ENCODE measurements at places on chromosomes 3 and 15.

DNA sequence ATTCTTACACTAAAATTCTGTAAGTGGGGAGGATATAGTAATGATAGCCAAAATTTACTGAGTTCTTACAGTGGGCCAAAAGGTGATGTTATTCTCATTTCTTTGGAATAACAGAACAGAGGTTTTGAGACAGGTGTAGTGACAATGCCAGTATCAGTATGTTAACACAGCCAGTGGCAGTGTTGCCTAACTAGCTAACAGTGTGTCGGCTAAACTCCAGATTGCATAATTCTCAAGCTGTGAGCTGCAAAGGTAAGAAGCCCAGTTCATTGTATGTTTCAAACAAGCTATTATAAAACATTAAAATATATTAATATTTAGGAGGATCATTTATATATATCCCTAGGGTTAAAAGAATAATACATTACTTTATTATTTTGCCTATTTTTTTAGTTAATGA is 920 bp downstream of the SLC15A2 start:
- no peak for DNase-seq

GRCh38 chr15:85620690-85621049 is 174.1 kb downstream of the KLHL25 start:
- peak; percentile 41 for DNase-seq

DNA sequence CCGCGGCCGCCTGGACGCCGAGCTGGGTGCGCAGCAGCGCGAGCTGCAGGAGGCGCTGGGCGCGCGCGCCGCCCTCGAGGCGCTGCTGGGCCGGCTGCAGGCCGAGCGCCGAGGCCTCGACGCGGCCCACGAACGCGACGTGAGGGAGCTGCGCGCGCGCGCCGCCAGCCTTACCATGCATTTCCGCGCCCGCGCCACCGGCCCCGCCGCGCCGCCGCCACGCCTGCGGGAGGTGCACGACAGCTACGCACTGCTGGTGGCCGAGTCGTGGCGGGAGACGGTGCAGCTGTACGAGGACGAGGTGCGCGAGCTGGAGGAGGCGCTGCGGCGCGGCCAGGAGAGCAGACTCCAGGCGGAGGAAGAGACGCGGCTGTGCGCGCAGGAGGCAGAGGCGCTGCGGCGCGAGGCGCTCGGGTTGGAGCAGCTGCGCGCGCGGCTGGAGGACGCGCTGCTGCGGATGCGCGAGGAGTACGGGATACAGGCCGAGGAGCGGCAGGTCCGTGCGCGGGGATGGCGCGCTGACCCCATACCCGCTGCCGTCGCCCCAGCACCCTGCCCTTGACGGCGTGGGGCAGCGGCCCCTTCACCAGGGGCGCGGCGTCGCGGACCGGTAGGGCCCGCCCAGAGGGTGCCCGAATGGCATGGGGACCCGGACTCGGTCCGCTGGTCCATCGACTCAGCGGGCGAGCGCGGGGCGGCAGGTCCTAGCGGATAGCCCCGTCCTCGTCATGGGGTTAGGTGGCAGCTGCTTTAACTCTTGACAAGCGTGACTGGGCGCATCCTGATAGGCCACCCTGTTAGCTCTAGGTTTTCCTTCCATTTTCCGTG is 848 bp downstream of the SYNM start:
- peak; percentile 64 for DNase-seq

GRCh38 chr3:110814170-110815007 is 257.2 kb upstream of the NECTIN3 start:
- DNase-seq = peak; percentile 40

DNA sequence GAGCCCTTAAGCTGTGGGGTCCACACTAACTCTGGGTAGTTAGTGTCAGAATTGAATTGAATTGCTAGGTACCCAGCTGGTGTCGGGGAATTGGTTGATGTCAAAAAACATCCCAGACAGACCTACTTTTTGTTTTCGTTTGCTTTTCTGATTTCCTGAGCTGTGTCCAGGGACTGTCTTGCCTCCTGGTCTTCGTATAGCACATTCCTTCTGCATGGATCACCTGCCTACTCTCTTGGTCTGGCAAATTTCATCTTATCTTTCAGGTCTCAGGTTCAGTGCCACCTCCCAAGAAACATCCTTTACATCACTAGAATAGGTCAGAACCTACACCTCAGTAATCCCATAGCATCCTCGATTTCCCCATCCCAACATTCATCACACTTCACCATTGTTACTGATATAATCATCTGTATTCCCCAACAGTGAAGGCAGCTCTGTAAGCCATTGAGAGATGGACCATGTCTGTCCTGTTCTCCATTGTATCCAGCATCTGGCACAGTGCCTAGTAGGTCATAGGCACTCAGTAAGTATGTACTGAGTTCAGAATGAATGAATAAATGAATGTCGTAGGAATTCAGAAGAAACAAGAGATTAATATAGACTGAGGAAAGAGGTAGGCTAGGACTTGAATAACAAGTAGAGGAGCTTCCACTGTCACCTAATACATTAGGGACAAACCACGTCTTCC is 81.2 kb downstream of the ANP32A start:
- no peak for DNase-seq

DNA sequence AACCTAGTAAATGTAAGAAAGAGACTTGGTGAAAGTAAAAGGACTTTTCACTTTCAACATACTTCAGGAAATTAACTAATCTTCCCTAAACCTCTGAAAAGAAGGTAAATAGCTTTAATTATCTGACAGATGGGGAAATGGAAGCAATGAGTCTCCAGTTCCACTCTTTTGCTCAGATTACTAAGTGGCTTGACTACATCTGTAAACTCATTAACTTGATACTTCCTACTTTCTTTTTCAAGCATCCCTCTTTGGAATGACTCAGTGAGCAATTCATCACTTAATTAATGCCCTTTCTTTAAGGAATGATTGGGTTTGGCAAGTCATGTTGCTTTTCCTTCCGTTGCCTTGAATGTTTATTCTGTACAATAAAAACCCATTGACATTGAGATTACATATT is 234.2 kb downstream of the GRM7 start:
- no peak for DNase-seq

GRCh38 chr3:49607105-49607591 is 52.9 kb downstream of the BSN start:
- peak; percentile 51 for DNase-seq

GRCh38 chr3:138479438-138479863 is 45.0 kb downstream of the ESYT3 start:
- DNase-seq = peak; percentile 54

- DNase-seq = peak; percentile 65
Observed at GRCh38 chr3:46998121-46998851, 18.8 kb downstream of the NBEAL2 start.

GRCh38 chr3:43361077-43361476 is 74.7 kb downstream of the SNRK start:
- DNase-seq = no peak

DNA sequence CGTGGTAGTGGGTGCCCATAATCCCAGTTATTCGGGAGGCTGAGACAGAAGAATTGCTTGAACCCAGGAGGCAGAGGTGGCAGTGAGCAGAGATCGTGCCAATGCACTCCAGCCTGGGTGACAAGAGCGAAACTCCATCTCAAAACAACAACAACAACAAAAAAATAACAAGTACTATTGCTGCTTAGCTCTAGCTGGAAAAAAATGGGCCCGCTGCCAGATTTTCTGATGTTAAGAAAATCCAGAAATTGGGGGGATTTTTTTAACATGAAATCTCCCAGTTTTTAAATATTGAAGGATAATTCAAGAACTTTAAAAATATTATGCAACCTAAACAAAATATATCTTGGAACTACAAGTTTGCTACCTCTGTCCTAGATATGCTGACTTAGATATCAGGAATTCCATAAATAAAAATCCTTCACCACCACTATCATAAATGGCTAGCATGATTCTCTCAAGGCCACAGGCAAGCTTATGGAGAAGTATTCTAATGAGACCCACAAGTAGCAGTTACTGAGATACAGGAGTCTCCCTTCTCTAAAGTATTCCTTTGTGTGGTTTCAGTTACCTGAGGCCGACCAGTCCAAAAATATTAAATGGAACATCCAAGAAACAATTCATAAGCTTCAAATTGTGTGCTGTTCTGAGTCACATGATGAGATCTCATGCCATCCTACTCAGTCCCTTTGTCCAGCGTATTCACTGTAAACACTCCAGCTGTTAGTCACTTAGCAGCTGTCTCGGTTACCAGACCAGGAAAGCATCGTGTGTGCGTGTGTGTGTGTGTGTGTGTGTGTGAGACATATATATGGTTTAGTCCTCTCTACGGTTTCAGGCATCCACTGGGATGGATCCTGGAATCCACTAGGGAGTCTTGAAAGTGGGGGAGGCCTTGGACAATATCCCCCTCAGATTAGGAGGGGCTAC is 277.2 kb downstream of the TBL1XR1 start:
- DNase-seq = no peak

DNA sequence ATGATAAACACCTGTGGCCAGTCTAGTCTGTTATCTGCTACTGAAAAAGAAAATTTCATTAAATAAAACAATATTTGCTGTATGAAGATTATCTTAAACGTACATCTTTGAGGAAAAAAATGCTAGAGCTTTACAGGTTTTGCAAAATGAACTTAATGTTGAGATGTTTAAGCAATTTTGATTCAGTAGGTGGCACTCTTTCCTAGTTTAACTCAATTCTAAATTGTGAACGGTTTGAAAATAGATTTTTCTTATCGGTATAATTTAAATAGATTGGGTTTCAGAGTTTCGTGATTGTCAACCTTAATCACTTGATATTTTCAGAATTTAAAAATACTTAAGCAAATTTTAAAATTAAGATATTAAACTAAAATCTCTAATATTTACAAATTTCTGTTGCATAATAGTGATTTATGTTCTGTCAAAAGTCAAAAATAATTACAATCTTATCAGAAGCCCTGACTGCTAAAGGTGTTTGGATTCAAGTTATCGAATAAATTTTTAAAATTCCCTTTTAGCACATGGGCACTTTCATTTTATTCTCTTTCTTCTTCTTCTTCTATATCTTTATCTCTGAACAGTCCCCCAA is 7.0 kb upstream of the RNF111 start:
- peak; percentile 21 for DNase-seq

GRCh38 chr3:52800079-52800478 is 5.5 kb downstream of the ITIH3 start:
- no peak for DNase-seq

- no peak for DNase-seq
Observed at GRCh38 chr15:95940431-95940985, 390.0 kb upstream of the NR2F2 start.

DNA sequence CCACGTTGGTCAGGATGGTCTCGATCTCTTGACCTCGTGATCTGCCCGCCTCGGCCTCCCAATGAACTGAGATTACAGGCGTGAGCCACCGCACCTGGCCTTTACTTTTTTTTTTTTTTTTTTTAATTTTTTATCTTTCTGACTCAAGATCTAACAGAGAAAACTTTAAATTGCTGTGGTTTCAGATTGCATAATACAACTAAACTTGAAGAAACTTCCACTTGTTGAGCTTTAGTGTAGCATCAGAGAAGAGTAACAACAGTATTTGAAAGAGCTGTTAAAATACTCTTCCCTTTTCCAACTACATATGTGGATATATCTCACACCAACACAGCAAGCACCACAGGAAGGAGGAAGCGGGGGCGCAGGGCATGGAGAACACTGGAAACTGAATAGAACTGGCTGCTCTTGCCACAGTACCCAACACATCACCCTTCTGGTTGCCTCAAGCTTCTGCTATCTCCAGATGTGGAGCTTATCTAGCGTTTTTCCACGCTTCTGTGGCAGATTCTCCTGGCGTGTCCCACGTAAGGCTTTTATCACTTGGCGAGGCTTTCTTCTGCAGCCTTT is 45.4 kb downstream of the MAP6D1 start:
- no peak for DNase-seq

DNA sequence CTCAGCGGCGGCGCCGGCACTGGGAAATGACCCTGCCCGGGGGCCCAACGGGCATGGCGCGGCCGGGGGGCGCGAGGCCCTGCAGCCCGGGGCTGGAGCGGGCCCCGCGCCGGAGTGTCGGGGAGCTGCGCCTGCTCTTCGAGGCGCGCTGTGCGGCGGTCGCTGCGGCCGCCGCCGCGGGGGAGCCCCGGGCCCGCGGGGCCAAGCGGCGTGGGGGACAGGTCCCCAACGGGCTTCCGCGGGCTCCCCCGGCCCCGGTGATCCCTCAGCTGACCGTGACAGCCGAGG is 172 bp downstream of the ITPKA start:
- DNase-seq = no peak

DNA sequence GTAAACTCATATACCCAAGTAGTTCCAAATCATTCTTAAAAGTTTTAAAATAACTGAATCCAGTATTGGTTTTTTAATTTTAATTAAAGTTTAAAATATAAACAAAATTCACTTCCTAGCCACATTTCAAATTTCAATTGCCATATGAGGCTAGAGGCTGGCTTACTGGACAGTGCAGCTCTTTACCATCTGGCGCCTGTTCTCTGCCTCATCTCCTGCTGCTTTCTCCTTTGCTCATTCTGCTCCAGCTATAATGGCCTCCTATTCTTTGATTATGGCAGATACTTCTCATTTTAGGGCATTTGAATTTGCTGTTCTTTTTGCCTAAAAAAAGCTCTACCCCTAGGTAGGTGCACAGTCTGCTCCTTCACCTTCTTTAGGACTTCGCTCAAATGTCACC is 19.1 kb downstream of the ARMC8 start:
- no peak for DNase-seq

DNA sequence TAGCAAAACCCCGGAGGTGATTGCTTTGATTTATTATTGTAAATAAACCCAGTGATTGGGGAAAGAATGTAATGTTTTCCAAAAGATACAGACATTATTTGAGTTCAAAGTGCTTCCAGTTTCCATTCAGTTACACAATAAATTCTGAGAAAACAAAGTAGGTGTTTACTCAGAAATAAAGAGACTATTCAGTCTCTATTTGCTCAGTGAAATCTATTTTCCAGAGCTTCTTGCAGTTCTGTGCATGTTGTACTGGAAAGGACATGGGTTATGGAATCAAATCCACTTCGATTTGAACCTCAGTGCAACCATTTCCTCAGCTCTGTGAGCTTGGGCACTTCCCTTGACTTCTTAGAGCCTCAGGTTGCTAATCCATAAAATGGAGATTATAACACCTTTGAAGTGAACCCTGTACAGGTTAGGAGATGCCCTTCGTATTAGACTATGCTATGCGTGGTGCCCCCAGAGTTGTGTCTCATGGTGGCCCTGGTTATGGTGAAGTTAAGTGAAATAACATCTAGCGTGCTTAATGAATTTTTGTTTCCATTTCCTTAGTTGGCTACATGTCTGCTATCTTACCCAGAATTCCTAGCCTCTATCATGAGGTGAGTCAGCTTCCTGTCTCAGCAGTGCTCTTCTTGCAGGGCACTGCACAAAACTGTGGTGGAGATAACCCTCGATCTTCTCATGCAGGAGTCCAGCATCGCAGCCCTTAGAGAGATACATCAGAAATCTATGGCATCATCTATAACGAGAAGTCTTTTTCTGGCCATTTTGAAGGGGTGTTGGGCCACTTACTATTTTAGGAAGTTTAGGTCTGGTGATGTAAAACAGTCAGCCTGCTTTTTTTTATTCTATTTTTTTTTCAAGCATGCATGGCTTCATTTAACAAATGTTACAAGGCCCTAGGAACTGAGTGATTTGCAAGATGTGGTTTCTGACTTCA is 97.7 kb downstream of the RPL39L start:
- DNase-seq = no peak
